SW480 (cell line): ENCODE measurements at places on chromosomes 1 and 21.
A peak's percentile ranks its signal among the peaks of the same experiment; 100 is the strongest.

DNA sequence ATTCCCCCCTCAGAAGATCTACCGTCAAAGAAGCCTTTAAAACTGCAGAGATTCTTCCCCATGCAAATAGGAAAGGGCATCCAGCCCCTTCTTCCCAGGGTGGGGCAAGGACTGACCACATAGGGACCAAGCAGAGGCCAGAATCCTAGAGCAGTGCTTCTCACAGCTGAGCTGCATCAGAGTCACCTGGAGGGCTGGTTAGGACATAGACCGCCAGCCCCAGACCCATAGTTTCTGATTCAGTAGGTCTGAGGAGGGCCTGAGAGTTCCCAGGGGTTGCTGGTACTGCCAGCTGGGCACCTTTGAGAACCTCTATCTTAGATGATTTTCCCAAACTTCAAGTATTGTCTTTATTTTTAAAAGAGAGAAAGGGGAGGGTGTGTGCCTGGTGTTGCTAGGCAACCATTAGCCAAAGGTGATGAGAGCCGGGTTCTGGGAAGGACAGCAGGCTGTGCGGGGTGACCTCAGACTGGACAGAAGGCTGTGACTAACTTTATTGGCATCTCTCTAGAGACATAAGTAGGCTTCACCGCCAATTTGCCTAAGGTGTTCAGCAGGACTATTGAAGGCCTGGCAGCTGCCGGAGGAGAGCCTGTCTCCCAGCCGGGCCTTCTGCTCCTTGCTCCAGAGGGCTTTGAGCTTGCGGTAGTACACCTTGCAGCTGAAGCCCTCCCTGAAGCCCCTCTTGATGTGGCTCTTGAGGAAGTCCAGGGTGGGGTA lies 3.0 kb downstream of the SPATA46 start:
- peak; percentile 44 for DNase-seq

DNA sequence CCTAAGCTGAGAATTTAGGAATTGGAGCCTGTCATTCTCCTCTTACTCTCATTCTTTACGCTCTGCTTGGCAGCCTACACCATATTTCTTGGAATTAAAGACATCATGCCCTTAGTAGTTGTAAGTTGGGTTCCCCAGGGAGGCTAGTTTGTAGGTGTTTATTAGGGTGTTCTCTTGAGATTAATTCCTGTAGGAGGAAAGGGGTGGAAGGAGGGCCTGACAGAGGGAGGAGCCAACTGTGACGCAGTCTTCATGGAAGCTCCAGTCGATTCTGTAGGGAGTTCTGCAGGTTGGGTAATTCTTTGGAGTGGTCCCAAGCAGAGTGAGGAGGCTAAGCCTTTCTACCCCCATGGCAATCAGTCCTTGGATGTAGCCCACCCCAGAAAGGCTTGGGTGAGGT lies 111.4 kb downstream of the HHAT start:
- DNase-seq, result no peak

DNA sequence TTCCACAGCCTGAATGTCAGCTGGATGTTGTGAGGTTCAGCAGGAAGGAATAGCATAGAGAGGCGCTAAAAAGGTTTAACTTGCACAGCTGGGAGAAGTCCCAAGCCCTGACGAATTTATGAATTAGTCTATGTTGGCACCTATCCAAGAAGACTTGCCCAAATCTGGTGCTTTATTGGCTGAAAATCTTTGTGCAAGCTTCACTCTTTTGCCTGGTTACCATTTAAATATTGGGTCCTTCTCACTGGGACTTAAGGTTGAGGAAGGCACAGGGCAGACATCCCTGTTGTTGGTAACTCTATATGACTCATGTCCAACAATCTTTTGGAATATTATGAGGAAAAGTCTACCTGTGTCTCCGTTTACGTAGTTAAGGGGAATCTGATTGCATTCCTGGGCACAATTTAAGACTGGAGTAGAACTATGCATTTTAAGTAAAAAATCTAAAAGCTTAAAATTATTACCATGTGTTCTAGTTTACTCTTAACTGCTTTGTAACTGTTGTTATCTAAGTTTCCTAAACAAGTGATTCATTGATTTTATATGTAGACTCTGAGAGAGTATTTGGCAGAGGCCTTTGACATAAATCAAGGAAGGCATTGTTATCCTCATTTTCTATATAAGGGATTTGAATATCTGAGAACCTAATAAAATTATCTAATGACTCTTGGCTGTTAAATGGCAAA lies 181.7 kb upstream of the DPYD start:
- no peak for DNase-seq

DNA sequence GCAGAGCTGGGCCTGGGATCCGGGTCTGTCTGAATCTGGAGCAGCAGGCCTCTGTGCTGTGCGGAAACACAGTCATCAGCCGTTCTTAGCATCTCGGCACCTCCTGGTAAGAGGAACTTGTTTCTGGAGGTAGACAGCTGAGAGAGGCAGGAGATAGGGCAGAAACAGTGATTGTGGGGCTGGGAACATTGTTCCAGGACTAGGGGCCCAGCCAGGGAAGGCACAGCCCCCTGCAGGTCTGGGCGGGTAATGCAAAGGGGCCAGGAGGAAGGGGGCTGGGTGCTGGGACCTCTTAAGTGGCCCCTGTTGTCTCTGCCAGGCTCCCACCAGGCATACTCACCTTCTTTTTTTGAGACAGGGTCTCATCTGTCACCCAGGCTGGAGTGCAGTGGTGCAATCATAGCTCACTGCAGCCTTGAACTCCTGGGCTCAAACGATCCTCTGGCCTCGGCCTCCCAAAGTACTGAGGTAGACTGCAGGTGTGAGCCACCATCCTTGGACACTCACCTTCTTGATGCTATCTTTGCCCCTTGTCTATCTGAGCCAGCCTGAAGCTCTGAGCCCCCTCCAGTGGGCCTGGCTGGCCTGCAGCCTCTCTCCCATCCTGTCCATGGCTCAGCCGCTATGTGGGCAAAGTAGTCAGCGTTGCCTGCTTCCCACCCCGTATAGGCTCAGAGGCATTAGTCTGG lies 134.3 kb upstream of the ZBTB40 start:
- peak; percentile 17 for DNase-seq

DNA sequence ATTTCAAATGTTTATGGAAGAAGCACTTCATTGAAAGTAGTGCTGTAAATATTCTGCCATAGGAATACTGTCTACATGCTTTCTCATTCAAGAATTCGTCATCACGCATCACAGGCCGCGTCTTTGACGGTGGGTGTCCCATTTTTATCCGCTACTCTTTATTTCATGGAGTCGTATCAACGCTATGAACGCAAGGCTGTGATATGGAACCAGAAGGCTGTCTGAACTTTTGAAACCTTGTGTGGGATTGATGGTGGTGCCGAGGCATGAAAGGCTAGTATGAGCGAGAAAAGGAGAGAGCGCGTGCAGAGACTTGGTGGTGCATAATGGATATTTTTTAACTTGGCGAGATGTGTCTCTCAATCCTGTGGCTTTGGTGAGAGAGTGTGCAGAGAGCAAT lies 10.7 kb downstream of the TARDBP start:
- no peak for DNase-seq

DNA sequence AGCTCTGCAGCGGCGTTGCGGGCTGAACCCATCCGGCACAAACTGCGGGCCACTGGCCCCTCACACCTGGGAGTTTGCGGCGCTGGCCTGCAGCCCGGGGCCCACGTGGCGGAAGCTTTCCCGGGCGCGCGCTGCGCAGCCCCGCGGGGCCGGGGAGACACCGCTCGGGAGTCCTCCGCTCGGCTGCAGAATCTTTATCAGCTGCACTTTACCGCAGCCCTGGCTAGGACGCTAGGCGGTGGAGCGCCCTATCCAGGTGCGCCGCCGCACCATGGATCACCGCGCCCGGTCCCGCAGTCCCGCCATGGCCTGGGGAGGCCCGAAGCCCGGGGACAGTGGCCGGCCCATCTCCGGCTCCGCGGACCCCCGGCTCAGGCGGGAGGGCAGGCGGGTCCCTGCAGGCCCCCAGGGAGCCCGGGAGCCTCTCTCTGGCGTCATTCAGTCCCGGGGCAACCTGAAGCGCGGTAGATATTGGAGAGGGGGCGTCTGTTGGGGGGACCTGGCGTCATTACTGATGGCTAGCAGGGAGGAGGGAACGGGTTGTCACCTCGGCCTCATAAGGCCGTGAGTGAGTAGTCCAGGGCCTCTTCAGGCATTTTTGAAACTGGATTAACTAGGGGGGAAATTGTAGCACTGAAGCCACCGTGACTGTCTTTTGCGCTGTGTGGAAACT lies 5.7 kb upstream of the OLIG2 start:
- no peak for DNase-seq

DNA sequence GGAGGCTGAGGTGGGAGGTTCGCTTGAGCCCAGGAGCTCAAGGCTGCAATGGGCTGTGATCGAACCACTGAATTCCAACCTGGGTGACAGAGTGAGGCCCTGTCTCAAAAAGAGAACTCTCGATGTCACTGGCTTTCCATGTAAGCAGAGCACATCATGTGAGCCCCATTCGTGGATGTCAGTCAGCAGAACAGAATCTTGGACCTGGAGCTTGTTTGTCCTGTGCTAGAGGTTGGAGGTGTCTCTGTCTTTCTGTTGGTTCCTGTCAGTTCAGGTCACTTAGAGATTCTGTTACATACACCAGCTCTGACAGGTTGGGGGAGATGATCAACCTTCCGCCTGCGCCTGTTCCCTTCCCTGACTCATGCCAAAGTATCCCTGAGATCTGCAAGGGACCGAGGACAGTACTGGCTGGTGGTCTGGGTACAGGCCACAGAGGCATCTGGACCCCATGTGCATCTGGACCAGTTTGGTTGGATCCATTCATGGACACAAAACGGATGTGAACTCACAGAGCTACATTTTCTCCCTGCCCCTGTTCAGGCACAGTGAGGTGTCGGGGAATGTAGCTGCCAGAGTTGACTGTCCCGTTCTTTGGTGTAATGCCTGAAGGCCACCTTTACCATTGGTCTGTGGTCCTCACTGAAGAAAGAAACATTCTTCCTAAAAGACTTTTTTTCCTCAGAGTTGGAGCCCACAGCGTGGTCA lies 10.0 kb downstream of the ARF1 start:
- no peak for DNase-seq

DNA sequence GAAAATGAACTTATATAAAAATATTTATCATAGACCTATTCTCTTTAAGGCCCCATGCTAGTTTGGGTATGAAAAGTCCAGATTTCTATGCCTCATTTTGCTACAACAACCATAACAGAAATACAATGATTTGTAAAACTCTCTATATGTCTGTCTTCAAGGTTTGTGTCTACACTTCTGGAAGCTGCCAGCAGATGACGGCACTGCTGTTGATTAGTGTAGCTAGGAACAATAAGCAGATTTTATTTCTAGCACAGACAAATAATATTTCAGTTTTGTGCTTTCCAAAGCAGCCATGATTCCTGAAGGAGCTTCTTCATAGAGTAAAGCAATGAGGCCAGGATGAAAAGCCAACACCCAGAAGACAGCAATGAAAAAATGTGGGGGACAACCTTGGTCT lies 779.6 kb upstream of the ADGRL2 start:
- DNase-seq, result no peak

DNA sequence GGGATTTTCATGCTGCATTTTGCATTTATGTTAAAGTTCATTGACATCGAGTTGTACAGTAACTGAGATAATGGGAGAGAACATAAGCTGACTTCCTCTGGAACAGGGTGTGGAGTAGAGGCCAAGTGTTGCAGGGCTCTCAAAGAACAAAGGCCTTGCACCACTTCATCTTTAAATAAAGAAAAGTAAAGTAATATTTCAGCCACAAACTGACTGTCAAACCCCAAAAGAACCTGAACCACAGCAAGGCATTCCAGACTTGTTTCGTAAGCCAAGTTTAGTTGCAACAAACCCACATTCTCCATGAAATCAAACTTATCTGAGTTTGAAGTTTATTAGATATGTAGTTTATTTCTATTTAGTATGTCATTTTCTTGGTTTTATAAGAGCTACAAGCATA lies 19.1 kb upstream of the HMGCS2 start:
- peak; percentile 50 for DNase-seq

DNA sequence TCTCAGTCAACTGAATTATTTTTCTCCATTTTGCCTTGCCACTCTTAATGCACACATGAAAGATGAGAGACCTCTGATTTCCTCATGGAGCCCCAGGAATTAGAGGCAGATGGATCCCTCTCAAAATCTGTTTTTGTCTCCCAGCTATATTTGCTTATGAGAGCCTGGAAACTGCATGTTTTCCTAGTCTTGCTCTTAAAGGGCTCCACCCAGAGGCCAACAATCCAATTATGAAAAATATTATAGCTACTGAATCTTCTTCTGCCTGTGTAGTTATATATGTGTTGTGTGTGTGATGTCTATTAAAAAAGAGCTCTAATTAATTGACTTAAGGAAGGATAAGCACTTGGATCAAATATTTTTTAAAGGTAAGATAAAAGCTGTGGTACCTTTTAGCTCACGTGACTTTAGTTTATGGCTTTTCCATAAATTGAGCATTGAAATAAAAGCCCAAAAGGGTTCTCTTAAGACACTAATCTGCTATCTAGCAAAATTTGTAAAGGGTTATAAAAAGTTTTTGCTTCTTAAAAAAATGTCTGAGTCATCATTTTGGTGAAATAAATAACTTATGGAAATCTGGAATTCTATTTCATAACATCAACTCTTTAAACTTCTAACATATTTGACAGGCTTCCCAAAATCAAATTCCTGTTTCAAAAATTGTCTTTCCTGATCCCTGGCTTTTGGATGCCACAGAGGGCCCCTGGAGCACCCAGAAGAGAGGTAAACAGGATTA lies 31.2 kb upstream of the TSPEAR start:
- peak; percentile 67 for DNase-seq

DNA sequence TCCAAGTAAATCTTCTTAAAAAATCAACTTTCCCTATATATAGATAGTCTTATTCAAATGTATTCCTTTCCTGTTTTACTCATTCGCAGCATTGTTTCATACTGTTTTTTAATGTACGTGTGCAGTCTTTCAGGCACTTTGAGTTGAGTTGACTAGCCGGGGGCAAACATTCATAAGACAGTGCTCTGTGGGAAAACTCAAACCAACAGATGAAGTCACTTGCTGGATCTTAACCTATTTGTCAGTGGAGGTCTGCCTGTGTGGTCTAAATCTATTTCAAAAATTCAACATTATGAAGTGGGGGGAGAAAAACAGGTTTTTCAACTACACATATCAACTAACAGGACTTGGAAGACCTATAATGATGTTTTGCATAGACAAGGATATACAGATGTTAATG lies 6.2 kb downstream of the HSD11B1 start:
- no peak for DNase-seq

DNA sequence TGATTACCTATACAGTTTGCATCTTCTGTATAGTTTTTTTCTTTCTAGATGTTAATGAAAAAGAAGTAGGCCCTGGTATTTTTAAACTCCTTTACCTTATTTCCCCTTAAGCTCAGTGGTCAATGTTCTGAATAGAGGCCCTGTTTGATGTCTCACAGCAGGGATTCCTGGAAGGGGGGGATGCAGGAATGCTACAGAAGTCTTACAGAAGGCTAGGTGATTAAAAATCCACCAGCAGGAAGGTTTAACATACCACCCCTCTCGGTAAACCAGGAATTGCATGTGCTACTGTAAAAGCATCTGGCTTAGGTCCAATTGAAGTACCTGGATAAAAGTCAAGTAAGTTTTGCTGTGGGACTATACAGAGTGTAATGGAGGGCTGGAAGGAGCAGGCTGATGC lies 78.3 kb downstream of the NOS1AP start:
- DNase-seq, result peak; percentile 29
